ENCODE measurements at places on chromosomes 4 and X.

GRCh38 chr4:8033067-8033755 lies 93.5 kb upstream of the AFAP1 start:
- DNase-seq, result no peak

- no peak for DNase-seq
Observed at GRCh38 chr4:138405934-138406567, 163.9 kb upstream of the SLC7A11 start.

DNA sequence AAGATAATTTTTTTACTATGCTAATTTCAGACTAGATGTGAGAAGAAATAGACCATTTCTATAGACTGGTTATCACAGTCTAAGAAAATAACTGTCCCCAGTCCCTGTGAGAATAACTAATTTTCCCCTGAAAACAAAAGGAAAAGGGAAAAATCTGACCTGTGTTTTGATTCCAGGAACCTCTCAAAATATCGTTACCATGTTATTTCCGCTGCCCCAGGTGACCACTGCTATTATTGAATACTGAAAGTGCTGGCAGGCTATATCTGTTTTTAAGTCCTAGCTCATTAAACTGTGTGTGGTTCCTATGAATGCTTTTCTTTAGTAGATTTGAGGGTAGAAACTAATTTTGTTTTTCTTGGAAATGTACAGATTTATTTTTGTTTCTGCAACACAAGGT lies 83.6 kb downstream of the GAB1 start:
- no peak for DNase-seq

GRCh38 chr4:111959222-111959621 lies 186.0 kb upstream of the FAM241A start:
- DNase-seq, result no peak

GRCh38 chr4:1961563-1961962 lies 47.2 kb downstream of the NELFA start:
- peak; percentile 58 for DNase-seq

DNA sequence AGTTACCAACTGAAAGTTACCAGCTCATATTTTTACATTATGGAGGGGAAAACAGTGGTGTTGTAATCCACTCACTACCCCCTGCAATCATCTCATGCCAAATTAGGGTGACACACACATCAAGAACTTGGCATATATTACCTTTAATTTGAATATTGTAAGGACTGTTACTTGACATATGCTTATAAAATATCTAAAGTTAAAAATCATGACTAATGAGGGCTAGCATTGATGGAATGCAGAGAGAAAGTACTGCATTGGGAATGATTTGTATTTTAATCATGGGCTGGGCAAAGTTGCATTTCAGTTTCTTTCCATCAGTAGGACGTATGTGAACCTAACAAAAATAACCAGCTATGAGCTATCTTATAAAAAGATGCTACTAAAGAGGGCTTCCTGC lies 517.5 kb upstream of the GRIA3 start:
- no peak for DNase-seq

- DNase-seq, result no peak
Observed at GRCh38 chrX:71542411-71542810, 9.5 kb downstream of the OGT start.

GRCh38 chrX:37776283-37776986 lies 3.4 kb upstream of the CYBB start:
- DNase-seq, result no peak

GRCh38 chr4:108001540-108002135 lies 11.9 kb downstream of the HADH start:
- DNase-seq, result no peak

DNA sequence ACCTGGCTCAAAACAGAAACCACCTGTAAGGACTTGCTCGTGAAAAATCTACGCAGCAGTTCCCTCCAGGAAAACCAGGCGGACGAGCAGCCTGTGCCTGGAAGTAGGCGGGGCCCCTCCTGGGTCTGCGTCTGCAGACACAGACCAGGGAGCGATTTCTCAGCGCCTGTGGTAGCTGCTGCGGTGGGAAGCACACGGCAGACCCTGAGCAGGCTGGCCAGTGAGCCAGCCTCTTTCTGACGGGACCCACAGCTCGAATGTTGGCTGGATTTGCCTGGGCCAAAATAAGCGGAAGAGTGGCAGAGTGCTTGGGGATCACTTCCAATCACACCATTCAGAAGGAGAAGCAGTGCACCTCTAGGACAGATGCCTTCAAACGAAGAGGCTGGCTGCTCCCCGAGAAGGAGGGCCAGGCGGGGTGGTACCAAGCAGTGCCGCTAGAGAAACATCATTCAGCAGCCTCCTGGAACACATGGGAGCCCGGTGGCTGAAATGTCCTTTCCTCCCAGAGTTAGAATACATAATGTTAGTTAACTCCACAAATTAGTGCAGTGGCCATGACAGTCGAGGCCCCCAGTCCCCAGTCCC lies 85.9 kb downstream of the GATB start:
- no peak for DNase-seq

GRCh38 chrX:17744896-17745523 lies 7.7 kb downstream of the SCML1 start:
- no peak for DNase-seq

DNA sequence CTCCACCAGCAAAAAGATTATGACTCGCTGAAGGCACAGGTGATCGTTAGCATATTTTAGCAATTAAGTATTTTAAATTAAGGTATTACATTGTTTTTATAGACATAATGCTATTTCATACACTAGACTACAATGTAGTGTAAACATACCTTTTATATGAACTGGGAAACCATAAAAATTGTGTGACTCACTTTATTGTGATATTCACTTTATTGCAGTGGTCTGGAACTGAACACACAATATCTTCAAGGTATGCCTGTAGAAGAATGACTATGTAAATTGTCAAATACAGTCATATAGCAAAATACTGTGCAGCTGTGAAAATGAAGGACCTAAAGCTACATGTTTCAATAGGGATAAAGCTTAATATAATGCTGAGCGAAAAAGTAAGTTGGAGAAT lies 26.6 kb upstream of the MAML3 start:
- no peak for DNase-seq

GRCh38 chr4:2390784-2391421 lies 27.5 kb downstream of the ZFYVE28 start:
- no peak for DNase-seq

DNA sequence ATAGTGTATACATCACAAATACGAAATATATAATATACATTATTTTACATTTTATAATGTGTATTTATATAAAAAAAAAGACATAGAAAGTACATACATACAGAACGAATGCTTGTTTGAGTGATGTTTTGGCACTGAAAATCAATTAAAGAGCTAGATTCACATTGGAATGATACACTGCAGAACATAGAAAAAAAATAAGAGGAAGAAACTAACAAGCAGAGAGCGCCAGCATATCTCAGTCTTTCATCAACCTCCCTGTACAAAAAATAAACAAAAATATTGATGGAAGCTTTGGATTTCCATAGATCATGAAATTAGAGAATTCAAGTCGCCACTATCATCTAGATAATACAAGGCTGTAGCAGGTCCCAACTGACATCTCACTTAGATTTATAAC lies 420.6 kb downstream of the CENPC start:
- no peak for DNase-seq

All from NCI-H1092 treated with DMSO at 0.1 percent for 48 hours (cell line).